HFF-Myc (cell line): ENCODE measurements at places on chromosomes 7 and 10.

GRCh38 chr7:132464740-132465139 is 111.5 kb downstream of the PLXNA4 start:
- no peak for DNase-seq

- no peak for DNase-seq
Observed at GRCh38 chr10:111186358-111186757, 109.5 kb downstream of the ADRA2A start.

- DNase-seq, result no peak
Observed at GRCh38 chr7:25031432-25031831, 51.5 kb upstream of the OSBPL3 start.

GRCh38 chr10:68901105-68901927 is at the start of gene DDX50:
DDX50 (plus strand) TSS chr10:68901315; CDS start chr10:68901385, 70 bp downstream.
- peak; percentile 99 for DNase-seq

DNA sequence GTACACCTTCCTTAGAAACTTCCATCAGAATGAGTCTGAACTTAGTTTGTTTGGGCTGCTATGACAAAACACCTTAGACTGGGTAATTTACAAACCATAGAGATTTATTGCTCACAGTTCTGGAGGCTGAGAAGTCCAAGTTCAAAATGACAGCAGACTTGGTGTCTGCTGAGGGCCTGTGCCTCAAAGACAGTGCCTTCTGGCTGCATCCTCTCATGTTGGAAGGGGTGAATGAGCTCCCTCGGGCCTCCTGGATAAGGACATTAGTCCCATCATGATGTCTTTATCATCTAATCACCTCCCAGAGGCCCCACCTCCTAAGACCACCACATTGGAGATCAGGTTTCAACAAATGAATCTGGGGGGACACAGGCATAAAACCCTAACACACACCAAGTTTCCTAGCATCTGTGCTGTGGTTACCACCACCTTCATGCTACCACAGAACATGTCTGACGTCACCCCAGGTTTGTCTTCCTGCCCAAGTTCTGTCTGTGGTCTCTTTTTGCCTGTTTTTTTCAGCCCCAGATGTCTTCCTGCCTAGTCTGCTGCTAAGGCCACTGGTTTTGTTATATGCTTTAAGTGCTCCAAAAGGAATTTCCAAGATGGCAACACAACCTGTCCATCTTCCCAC is 150.9 kb upstream of the COBL start:
- DNase-seq, result no peak

DNA sequence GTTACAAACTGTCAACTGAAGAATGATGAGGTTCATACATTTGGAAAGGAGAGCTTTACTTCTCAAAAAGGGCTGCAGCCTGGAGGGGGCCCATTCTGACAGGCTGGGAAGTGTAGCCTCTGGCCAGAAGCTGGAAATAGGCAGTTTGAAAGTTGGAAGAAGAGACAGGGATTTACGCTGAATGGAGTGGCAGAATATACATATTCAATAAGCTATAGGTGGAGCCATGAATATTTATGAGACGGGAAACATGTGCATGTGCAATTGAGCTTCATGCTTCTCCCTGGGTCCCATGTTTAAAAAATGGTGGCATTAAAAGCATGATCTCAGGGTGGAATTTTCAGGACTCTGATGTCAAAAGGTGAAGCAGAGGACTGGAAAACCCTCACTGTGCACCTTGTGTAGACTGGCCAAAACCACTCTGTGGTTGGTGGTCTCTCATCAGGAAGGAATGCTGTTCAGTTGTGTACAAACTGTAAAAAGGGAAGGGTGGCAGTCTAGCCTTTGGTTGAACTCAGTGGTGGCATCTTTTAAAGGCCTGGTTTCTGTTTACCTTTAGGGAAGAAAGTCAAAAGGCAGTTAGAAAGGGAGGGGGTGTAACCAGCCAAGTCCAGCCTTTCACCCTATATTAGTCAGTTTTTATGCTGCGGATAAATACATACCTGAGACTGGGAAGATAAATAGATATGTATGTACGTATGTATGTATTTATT is 7.2 kb upstream of the ACTR3B start:
- no peak for DNase-seq

GRCh38 chr10:70589762-70590654 is 12.5 kb downstream of the PRF1 start:
- DNase-seq, result peak; percentile 49

DNA sequence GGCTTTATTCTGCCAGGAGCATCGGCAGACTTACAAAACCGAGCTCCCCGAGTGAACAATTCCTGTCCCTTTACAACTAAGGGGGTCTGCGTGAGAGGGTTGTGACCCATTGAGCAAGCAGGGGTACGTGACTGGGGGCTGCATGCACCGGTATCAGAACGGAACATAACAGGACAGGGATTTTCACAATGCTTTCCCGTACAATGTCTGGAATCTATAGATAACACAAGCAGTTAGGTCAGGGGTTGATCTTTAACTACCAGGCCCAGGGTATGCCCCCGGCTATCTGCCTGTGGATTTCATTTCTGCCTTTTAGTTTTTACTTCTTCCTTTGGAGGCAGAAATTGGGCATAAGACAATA is 38.1 kb upstream of the GSDME start:
- DNase-seq, result no peak

- no peak for DNase-seq
Observed at GRCh38 chr10:73648975-73649829, 6.6 kb downstream of the SYNPO2L start.

- DNase-seq, result no peak
Observed at GRCh38 chr7:141294143-141294829, 220.4 kb downstream of the TMEM178B start.

DNA sequence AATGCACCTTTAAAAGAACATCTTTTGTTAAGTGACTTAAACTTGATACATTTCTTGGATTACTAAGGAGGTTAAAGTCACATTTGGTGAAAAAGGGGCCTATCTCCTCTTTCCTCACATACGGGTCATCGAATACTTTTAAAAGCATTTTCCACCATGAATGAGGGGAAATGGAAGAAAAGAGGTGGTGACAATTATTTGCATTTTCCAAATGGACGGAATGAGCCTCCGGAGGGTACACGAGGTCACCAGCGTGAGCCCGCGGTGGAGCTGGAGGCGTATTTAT is 1.0 kb upstream of the BMPR1A start:
- DNase-seq, result no peak

DNA sequence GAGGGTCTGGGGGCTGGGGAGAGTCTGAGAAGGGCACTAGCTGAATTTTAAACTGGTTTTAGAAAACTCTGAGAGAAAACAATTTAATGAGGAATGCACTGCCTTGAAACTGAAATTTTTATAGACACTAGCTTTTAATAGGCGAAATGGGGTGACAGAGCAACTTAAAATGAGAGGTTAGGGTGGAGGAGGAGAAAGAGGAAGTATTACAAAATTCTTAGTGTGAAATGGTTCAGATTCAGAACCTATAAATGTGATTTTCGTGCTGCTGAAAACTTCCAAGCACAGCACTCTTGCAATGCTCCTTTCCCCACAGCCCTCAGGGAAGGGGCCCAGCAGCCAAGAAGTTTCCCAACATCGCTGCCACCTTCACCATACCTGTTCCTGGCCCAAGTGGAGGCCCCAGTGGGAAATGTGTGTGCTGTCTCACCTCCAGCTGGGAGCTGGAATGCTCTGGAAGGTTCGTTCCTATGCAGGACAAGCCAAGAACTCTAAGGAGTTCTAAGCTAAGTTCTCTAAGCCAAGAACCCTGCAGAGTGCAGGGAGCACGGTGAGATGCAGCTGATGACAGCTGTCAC is 60.0 kb downstream of the ATXN7L1 start:
- DNase-seq, result no peak

- no peak for DNase-seq
Observed at GRCh38 chr10:63521416-63522276, 445 bp downstream of the REEP3 start.

DNA sequence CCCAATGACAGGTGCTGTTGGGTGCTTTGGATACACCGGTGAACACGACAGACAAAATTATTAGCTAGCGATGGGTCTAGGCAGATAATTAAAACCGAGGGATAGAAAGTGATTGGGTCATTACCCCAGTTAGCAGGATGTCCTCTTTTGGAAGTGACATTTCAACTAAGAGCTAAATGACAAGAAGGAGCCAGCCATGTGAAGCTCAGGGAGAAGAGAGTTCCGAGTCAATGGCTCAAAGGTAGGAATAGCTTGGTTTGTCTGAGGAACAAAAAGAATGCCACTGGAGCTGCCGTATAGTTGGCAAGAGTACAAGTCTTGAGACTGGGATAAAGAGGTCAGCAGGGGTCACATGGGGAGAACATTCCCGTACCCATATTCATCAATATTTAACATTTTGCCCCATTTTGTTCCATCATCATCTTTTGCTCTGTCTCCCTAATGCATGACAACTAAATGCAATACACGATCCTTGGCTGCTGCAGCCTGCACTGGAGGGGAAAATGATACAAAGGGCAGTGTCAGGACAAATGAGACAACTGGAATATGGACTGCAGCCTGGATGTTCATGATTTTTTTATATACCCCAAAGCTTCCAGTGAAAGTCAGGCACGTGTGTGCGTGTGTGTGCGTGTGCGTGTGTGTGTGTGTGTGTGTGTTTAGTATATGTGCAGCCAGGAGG is 115.7 kb downstream of the ICA1 start:
- DNase-seq, result no peak

DNA sequence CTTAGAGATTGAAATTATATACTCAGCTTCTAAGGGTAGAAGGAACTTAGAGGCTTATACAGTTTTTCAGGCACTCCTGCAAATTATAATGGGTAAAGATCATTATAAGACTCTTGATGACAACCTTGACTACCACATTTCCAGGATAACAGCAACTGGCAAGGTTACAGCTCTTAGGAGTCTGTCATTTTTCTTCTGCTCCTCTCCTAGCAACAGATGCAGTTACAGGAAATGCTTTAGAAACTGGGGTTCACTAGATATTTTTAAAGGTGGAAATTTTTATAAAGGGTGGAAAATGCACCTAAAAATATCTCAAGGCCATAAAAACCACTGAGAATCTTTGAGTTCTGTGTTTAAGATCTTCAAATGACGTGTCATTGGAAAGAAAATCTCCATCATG is 185.8 kb downstream of the RELN start:
- DNase-seq, result no peak

DNA sequence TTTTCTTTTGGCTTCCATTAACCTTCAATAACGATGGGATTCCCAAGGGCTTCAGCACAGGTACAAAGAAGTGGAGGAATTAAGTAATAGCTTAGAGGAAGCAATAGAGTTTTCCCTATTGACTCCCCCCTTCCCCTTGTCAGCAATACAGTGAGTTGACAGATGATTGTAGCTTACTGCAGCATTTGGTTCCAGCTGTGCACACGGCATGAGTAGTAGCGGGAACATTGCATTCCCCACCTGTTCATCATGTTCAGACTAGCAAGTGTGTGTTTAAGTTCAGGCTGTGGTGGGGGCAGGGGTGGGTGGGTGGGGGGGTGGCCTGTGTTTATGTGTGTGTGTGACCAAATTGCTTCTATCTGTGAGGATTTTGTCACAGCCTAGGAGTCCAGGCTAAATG is 4.6 kb upstream of the ADRA2A start:
- no peak for DNase-seq

DNA sequence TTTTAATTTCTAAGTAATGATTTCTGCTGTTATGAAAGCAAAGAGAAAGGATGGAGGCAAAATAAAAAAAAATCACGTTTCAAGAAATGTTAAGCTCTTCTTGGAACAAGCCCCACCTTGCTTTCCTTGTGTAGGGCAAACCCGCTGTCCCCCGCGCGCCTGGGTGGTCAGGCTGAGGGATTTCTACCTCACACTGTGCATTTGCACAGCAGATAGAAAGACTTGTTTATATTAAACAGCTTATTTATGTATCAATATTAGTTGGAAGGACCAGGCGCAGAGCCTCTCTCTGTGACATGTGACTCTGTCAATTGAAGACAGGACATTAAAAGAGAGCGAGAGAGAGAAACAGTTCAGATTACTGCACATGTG is 2.4 kb downstream of the ADRB1 start:
- no peak for DNase-seq
